Tongue (tissue), 3 donors: ENCODE measurements at places on chromosomes 1 and 21.

- DNase-seq = no peak
These were observed 122.0 kb downstream of the MRPS6 start for GRCh38 chr21:34195335-34195734.

GRCh38 chr1:46820560-46821060, 21.8 kb downstream of the CYP4B1 start:
- DNase-seq = no peak

DNA sequence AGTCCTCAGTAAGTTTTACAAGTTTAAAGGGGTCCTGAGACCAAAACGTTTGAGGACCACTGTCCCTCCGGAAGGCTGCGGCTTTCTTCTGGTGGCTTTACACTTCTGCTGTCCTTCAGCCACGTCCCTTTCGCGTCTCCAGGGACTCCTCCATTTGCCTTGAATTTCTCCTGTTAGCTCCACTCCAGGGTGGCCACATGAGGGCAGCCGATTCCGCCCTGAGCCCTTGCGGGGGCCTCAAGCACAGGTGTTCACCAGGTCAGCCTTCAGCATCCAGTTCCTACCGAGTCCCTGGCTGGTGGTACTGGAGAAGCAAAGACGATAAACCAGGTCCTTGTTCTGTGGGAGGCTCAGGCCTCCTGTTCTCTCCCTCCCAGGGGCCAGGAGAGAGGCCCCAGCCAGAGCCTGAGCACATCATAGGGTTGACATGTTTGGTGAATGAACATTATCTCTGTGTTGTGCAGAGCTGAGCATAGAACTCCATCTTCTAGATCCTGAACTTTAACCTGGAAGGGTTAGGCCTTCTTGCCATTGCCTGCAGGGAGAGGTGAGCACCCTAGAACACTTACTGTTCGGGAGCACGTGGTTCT, 27.4 kb upstream of the COQ8A start:
- DNase-seq = peak; percentile 50

GRCh38 chr1:72285074-72285425, 2.7 kb upstream of the NEGR1 start:
- DNase-seq = peak; percentile 29

- DNase-seq = no peak
These were observed 17.2 kb downstream of the KRTAP10-1 start for GRCh38 chr21:44522753-44523204.

- no peak for DNase-seq
These were observed 1082.4 kb upstream of the B3GALT2 start for GRCh38 chr1:194268839-194269238.

- no peak for DNase-seq
These were observed 444.6 kb downstream of the AJAP1 start for GRCh38 chr1:5098981-5099385.

DNA sequence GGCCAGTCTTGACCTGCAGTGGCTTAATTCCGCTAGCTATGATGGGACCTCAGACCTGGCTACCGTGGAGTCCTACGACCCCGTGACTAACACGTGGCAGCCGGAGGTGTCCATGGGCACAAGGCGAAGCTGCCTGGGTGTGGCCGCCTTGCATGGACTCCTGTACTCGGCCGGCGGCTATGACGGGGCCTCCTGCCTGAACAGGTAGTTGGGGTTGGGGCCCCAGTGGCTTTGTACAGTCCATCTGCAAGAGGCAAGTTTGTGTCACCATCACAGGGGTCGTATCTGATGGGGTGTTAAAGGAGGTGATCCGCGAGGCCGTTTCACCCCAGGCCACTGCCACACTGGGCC, 2.9 kb downstream of the KLHL17 start:
- DNase-seq = no peak

- peak; percentile 41 for DNase-seq
These were observed 5.0 kb downstream of the PRELP start for GRCh38 chr1:203480525-203481084.

DNA sequence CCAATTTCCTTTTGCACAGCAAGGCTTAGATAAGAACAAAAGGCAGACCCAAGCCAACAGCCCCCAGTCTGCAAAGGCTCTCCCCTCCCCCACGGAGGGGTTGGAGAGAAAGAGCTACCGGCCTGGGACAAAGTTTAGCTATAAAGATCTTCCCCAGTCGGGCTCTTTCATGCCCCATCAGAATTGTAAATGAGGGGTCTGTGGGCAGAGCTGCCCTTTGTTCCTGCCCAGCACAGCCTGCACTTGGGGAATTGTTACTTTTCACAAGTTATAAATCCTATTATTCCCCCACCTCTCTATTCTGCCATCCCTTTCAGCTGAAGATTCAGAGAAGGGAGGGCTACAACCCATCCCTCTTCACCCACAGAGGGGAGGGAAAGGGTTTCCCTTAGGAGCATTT, 3.5 kb downstream of the MYCL start:
- DNase-seq = no peak

- peak; percentile 88 for DNase-seq
These were observed 13.9 kb upstream of the CAMK1G start for GRCh38 chr1:209569455-209570207.

DNA sequence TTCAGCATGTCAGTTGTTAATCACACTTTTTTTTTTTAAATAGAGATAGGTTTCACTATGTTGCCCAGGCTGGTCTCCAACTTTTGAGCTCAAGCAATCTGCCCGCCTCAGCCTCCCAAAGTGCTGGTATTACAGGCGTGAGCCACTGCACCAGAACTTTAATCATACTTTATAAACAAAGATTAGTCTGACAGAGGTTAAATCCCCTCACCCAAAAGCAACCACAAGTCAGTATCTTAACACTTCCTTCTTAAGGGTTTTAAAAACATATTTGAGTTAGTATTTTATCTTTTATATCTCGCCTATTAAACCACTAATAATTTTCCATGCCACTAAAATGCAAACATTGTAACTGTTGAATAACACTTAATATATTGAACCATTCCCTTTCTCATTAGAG, 70.2 kb downstream of the COP1 start:
- DNase-seq = no peak

- DNase-seq = no peak
These were observed 792 bp downstream of the SNX7 start for GRCh38 chr1:98662356-98662670.

GRCh38 chr1:37478890-37479254, 4.5 kb downstream of the ZC3H12A start:
- DNase-seq = no peak

DNA sequence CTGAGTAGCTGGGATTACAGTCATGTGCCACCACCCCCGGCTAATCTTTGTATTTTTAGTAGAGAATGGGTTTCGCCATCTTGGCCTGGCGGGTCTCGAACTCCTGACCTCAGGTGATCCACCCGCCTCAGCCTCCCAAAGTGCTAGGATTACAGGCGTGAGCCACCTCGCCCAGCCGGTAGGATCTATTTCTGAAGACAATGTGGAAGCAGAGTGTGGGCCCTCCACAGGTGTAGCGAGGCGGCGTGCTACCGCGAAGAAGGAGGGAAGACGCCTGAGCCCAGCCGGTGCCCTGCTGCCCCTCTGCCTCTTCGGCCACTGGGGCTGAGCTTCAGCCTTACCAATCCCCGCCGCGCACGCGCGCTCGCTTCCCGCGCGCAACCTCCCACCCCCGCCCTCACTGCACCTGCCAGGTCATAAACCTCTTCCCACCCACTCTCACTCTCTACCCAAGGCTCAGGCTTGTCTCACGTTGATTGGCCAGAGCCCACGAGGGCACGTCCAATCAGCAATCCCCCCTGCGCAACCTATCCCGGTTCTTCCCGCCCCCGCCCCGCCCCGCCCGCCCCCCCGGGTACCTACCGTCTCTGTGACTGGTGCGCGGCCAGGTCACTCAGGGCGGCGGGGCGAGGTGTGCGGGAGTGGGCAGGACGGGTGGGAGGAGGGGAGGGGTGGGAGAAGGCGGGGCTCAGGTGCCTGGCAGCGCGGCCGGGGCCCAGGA, 409 bp upstream of the HOOK1 start:
- peak; percentile 87 for DNase-seq

GRCh38 chr1:78688697-78689096, 39.1 kb downstream of the IFI44 start:
- peak; percentile 43 for DNase-seq

DNA sequence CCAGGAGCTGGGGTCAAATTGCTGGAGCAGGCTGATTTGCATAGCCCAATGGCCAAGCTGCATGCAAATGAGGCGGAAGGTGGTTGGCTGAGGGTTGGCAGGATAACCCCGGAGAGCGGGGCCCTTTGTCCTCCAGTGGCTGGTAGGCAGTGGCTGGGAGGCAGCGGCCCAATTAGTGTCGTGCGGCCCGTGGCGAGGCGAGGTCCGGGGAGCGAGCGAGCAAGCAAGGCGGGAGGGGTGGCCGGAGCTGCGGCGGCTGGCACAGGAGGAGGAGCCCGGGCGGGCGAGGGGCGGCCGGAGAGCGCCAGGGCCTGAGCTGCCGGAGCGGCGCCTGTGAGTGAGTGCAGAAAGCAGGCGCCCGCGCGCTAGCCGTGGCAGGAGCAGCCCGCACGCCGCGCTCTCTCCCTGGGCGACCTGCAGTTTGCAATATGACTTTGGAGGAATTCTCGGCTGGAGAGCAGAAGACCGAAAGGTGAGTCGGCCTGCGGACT, at the start of gene GADD45A:
Gene GADD45A, plus strand, starts transcription at position 135 of the 491 bp plus-strand sequence. Its CDS starts 294 bp downstream, at position 429.
- peak; percentile 99 for DNase-seq

DNA sequence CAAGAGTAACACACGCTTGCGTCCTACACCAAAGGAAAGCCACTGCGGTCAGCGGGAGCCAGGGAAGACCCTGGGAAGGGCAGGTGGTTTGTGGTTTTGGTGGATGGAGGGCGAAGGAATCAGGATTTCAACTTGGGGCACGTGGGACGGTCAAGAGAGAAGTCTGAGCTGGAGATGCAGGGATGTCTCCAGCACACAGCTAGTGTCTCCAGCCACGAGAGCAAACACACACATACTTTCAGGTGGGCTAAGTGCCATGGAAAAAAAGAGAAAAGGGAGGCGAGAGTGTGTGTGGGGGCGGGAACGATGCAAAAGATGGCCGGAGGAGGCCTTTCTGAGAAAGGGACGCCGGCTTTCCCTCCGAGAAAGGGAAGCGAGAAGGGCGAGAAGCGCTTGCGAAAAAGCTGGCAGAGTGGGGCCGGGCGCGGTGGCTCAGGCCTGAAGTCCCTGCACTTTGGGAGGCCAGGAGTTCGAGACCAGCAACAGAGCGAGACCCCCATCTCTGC, 1.4 kb upstream of the SRRM1 start:
- DNase-seq = peak; percentile 65

- no peak for DNase-seq
These were observed 62.1 kb upstream of the TTC34 start for GRCh38 chr1:2863648-2863963.

- DNase-seq = peak; percentile 1
These were observed 697 bp upstream of the ZNF670 start for GRCh38 chr1:247079141-247079874.

DNA sequence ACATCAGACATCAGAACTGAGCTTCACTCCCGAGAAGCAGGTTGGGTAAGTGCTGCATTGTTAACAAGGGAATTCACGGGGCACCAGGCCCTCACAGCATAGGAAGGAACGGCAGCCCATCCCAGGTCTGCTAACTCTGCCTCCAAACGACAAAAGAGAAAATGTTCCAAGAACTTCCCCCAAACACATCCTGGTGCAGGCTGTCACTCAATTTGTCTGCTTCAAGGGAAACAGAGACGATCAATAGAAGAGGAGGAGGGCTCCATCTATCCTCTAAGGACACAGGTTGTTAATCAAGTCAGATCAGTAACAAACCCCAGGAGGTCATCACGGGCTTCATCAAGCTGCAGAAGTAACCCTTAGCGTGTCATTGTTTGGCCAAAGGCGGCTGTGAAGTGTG, 3.5 kb upstream of the TSPEAR start:
- no peak for DNase-seq

GRCh38 chr1:59291561-59291960, 5.3 kb upstream of the FGGY start:
- no peak for DNase-seq

GRCh38 chr1:110706621-110707020, 31.9 kb upstream of the KCNA3 start:
- DNase-seq = no peak
